CD4-positive, CD25-positive, alpha-beta regulatory T cell (primary cell): ENCODE measurements at places on chromosomes 4 and X. TPM values are rescaled to one million over a fixed set of nuclear protein-coding genes. Genes with fewer than 3 reads are reported as not detected.
A peak's percentile ranks its signal among the peaks of the same experiment; 100 is the strongest.

Gene NSUN7
- total RNA-seq = 0.59 TPM

Gene PABPC1L2A
- not detected for total RNA-seq

Gene NLGN4X
- total RNA-seq = not detected

Gene SEC31A
- total RNA-seq = 130 TPM

Gene JAKMIP1
- total RNA-seq = 39.7 TPM

Gene AADAT
- not detected for total RNA-seq

Gene CACNA1F
- total RNA-seq = 0.69 TPM

Gene FRG2
- total RNA-seq = not detected

DNA sequence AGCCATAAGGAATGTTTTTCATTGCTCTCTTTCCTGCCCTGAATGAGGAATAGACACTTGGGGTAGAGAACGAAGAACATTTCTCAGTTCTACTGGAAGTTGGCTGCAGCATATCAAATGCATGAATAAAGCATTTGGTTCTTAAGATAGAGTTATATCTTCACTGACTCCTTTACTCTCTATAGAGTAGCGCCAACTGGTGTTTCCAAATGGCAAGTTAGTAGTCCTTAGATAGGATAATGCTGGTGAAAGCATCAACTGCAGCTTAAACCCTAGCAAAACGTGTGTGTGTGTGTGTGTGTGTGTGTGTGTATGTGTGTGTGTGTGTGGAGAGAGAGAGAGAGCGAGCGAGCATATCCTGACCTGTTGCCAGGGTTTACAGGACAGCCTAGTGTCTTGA is 62.2 kb upstream of the FRMPD4 start:
- no peak for DNase-seq

DNA sequence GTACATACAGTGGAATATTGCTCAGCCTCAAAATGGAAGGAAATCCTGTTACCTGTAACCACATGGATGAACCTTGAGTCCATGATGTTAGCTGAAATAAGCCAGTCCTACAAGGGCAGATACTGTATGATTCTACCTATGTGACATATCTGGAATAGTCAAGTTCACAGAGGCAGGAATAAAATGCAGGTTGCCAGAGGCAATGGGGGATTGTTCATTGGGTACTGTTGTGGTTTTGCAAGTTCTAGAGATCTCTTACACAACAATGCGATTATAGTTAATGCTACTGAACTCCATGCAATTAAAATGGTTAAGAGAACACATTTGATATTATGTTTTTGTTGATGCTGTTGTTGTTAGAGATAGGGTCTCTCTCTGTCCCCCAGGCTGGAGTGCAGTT is 74.6 kb downstream of the SHROOM2 start:
- no peak for DNase-seq

DNA sequence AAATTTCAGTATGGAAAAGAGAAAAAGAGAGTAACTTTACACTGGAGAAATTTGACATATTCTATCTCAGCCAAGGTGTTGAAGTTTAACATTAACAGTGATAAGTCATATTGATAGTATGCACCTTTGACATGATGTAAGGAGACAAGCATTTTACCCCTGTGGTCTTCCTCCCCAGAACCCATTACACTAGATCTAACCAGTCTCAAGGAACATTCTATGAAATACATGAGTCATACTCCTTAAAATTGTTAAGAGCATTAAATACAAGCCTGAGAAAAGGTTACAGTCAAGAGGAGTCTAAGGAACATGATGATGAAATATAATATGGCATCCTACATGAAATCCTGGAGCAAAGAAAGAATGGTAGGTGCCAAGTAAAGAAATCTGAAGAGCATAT is 1151.3 kb upstream of the IGFBP7 start:
- DNase-seq = no peak

GRCh38 chr4:56698329-56698728 is 17.2 kb upstream of the HOPX start:
- DNase-seq = no peak

DNA sequence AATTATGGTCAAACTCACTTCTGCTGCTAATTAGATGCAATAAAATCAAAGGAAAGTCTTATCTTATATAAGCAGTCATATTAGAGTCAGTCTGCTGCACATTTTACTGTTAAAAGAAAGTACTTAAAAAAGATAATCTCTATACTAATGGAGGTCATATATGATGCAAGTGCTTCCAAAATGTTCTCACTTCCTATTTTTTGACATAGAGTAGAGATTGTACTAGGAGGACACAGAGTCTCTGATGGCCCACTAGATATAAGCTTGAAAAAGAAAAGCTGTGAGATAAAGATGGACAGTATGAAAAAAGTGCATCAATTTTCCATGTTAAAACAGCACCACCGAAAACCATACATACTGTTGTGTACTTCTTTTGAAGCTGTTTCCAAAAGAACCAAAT is 196.9 kb downstream of the KLHL13 start:
- DNase-seq = no peak

DNA sequence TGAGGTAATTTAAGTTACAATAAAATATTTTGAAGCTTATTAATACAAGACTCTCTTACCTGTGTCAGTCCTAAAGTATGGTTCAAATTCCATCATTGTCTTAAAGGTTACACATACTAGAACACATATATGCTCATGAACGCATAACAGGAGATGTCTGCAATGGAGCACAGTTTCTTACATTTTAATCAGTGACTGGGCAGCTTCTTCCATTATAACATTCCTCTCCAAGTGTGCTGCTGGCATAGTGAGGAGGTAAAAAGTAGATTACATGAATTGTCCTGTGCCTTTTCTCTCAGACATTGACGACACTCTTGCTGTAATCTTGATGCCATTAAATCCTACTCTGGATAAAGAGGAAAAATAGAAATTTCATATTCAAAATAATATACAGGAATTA is 40.8 kb upstream of the GRID2 start:
- no peak for DNase-seq

DNA sequence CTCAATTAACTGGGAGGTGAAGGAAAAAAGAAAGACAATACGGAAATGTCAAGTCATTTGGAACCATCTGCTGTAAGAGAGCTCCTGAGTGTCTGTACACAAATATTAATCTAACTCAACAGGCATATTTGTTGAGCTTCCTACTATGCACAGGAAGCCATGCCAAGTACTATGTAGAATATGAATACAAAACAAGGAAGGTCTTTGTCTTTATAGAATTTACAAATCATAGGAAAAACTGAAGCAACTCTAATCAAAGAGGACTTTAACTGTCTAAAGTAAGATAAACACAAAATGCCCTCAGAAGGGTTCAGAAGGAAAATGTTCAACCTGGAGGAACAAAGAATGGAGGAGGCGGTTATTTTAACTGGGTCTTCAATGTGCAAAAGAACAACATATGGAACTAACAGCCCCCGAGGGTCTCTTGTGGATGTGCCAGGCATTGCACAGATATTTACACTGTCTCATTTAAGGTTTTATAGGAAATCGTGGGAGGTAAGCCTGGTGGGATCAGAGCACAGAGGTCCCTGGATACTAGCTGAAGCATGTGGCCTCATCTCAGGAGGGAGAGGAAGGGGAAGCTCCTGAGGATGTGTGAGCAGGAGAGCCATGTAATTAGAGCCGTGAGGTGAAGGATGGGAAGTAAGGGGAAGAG is 5.8 kb downstream of the FAM114A1 start:
- no peak for DNase-seq

GRCh38 chr4:83436680-83437079 is 18.9 kb downstream of the HELQ start:
- DNase-seq = no peak

DNA sequence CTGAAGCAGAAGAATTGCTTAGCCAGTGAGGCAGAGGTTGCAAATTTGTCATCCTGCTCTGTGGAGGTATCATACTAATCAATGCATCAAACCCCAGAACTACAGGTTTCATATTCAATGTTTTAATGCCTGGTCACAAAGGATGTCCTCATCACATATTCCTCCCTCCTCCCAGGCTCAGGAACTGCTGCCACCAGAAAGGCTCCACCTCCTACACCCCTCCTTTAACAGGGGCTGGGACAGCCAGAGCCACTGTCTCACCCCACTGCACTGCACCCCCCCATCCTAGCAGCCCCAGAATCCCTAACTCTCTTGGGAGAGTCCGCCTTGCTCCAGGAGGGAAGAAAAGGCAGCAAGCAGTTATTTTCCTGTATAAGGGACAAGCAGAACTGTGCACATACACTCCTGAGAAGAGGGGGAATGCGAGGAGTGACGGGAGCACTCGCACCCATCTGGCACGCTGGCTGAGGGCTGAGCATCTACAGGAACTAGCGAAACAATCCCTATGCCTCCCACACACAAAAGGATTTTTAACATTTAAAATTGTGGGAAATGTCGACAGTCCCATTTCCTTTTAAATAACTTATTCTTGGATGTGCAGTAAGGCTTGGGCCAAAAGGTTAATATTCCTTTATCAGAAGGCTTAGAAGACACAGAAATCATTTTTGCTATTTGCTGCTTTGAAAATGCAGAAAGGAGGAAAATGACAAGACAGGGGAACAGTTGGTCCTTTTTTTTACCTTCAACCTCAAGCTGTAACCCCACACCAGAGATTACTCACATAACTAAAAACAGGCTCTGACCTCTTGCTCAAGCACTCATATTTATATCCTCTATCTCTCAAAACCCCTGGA is 27.8 kb downstream of the CD99L2 start:
- DNase-seq = no peak

DNA sequence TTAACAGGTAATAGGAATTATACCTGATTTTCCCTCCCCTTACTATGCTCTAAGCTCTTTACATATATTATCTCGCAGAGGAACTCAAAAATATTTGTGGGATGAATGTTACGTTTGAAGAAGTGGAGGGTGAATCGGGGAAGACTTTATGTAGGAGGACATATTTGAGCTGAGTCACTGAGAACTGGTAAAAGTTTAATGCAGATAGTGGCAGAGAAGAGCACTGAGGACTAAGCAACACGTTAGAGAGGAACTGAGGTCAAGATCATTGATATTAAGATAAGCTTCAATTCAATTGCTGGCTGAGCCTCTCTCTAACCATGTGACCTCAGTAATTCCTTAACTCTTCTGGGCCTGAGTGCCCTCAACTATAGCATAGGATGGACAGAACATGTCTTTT is 26.4 kb upstream of the ELOVL6 start:
- DNase-seq = no peak

DNA sequence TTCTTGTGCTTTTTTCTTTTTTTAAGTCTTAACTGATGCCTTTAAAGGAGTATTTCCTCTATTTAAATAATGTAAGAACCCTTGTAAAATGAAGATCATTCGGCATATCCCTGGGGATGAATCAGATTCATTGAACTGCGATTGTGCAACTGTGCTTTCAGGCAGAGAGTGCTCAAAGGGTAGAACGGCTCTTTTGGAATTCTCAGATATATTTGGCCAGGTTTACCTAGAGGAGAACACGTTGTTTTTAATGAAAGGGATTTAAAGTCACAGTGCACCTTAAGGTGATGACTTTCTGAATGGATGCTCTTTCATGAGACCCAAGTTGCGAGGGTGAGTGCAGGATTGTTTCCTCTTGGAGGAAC is 51.6 kb upstream of the ELOVL6 start:
- no peak for DNase-seq

GRCh38 chr4:154618708-154619315 is 6.4 kb upstream of the FGG start:
- peak; percentile 74 for DNase-seq

DNA sequence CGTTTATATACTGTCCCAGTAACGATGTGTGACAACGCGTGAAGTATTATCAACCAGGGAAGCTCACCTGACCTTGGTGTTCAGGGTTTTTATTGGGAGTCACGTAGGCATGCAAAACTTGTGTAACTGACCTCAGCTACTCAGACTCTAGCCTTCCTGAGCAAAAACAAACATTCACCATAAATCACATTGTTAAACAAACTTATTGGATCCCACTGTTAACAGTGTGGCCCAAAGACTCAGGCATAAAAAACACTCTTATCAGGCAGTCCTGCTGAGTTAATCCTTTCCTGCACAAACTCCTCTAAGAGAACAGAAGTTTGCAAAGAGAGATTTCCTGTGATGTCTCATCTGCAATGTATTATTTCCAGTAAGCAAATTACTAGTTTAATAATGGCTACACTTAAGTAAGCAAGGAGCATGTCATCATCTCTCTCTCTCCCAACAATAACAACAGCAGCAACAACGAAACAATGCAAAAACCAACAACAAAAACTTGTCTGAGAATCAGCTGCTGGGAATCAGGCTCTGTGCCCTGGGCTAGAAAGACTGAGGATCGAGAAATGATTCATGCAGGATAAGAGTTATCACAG is 12.0 kb downstream of the GAGE1 start:
- DNase-seq = no peak
